Kidney (tissue), 22 donors: ENCODE measurements at places on chromosomes 16 and 17. TPM values are rescaled to one million over a fixed set of nuclear protein-coding genes. Genes with fewer than 3 reads are reported as not detected.

SHBG gene
- total RNA-seq, result 0.57 TPM

TMEM220 gene
- 13.3 TPM for total RNA-seq

TP53TG3B gene
- not detected for total RNA-seq

IKZF3 gene
- 10.2 TPM for total RNA-seq

GRCh38 chr17:44279346-44279665, 11.4 kb upstream of the SLC4A1 start:
- no peak for DNase-seq

DNA sequence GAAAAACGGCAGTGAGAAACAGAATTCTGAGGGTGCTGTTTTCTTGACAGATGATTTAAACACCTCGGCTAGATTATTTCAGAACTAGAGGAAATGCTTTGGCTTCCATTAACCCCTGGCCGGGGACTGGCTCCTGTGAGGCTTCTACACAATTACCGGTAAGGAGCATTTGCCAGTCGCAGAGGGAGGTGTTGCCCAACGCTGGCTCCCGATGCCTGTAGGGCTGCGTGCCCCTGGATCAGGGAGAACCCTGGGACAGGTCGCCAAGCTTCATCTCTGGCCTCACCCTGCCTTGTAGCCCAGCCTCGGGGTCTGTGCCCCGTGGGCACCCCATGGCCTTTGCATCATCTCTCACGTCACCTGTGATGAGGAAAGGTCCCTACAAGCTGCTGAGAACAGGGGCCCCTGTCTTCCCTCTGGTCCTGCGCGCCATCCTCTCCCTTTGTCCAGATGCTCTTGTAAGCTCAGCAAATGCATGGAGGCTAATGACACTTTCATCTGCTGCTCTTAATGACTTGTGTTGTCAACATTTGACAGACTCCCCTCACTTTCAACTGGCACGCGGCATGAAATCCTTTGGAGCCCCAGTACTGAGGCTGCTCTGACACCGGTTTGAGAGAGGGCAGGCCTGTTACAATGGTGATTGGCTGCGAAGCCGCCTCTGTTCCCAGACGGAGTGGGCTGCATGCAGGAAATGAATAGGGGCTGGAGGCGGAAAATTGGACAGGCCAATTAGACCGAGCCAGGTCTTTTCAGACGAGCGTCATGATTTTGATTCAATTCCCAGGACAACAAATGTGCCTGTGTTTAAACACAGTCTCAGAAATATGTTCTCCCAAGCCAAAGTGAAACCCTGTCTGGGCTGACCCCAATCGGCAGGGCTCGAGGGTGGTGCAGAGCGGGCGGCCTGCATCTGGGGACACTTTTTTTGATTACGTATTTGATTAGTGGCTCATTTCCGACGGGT, 85.5 kb upstream of the DOC2B start:
- DNase-seq, result no peak

- DNase-seq, result no peak
Observed at GRCh38 chr17:78474614-78475146, 96.2 kb downstream of the PGS1 start.

DNA sequence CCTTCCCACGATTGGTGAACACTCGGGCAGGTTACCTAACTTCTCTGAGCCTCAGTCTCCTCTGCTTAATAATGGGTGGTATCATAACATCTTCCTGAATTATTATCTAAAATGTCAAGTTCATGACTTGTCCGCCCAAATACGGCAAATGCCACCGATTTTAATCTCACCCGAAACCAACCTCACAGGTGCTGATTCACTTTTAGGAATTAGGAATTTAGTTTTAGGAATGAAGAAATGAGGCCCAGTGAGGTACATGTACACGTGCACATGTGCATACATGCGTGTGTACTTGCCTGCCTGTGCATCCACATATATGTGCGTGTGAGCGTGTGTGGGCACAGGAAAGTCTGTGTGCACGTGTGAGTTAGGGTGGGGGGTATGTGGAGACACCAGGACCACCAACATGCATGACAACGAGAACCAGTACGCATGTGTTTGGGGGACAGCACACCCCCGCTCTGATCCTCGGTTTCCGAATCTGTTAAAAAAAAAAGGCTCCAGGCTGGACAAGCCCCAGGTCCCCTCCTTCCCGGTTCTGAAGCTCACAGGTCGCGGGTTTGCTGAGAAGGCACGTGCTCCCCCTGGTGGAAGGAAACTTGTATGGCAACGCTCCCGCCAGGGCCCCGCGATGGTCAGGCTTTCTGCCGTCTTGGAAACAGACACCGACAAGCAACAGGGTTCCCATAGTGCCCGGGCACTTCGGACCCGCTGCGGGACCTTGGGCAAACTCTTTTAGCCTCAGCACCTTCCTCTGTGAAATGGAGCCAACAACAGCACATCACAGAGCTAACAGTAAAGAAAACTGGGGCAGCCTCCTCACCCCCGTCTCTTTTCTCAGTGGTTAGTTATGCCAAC, 219.2 kb downstream of the RBFOX3 start:
- peak; percentile 85 for DNase-seq

DNA sequence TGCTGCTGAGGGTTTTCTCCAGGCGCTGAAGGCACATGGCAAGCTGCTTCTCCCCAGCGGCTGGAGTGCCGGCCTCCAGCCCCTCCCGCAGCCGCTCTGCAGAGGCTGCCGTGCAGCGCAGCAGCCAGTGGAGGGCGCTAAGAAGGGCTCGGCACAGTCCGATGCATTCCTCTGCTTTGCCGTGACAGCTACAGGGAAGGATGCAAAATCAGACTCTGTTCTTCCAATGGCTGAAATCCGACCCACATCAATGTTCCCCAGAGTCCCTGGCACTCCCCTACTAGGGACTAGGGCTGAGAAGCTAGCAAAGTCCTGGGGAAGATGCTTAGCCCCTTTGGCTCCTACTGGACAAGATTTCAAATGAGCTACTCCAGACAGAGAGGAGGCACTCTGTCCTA, 19.0 kb downstream of the MED24 start:
- DNase-seq, result peak; percentile 48

DNA sequence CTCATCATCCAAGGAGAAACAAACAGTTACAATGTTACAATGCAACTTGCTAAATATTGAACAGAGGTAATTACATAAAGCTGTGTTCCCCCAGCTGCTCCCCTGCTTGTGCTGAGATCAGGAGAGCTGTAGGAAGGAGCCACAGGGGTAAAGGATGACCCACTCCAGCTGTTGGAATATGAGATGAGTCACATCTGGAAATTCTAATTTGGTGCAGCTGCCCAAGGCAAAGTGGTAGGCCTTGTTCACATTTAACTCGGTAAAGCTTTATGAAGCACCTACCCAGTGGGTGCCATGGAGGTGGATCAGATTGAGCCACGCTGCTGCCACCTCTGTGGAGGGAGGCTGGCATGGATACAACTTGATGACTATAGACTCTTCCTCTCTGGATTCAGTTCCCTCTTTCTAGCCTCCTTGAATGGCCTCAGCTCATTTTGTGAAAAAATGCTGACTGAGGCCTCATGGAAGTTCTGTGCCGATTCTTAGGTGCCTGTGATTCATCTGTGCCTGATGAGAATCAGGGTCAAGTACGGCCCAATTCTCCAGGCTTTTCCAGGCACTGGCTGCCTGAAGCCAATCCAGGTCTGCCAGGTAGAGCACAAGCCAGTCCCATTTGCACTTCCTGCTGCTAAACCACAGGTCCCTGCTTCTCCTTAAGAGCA, 7.4 kb downstream of the ZNF689 start:
- DNase-seq, result no peak
